Fibroblast of the aortic adventitia (primary cell): ENCODE measurements at places on chromosomes 7 and 10.

DNA sequence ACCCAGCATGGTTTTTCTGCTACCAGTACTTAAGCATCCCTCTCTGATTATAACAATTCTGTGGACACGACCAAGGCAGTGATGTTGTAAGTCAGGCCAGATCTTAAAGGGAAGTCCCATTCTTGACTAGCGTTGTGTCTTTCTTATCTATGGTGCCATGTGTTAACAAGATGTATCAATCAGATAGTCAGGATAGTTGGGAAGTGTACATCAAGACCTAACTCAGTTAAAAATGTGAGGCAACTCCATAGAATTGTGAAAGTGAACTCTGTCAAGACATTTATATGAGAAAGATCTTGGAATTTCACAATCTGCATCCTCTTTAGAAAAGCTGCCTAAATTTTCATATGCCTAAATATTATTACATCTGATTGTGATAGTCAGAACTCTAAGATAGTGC lies 341.7 kb upstream of the SEMA3D start:
- DNase-seq: peak; percentile 33

DNA sequence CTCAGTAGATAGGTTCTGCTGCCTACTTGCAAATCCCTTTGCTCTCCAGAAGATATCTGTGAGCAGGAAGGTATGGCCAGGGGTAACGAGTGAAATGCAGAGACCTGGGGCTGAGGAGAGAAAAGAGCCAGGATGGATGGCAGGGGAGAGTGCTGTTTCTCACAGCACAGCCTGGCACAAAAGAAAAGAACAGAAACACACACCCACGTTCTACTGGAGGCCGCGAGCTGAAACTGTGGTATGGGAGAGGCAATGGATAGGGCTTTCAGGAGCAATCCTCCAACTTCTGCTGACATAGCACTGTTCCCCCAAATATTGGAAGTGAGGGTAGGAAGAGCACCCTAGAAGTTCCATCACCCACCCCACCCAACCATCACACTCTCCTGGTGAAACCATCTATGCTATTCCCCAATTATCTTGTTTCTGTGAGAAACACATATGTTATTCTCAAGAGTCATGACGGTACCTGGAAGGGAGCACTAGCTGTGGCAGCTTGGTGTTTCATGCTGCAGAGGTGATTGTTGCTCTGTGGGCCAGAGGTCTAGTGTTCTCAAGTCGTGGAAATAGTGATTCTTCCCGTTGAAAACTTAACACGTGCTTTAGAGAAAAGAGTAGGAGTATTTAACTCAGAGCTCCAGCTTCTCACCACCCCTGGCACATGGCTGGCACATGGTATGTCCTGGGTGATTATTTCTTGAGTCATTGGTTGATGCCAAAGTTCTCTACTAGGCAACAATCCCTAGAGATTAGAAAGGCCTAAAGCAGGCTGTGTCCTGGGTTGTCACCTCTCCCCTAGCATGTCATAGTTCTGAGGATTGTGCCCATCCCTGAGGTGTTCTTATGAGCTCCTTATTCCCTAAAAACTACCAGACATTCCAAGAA lies 198.3 kb downstream of the PLXNA4 start:
- no peak for DNase-seq

- peak; percentile 52 for DNase-seq
Observed at GRCh38 chr10:93261961-93262610, 188.4 kb downstream of the CYP26A1 start.

- DNase-seq: no peak
Observed at GRCh38 chr10:126090443-126090842, 194.1 kb downstream of the FANK1 start.

DNA sequence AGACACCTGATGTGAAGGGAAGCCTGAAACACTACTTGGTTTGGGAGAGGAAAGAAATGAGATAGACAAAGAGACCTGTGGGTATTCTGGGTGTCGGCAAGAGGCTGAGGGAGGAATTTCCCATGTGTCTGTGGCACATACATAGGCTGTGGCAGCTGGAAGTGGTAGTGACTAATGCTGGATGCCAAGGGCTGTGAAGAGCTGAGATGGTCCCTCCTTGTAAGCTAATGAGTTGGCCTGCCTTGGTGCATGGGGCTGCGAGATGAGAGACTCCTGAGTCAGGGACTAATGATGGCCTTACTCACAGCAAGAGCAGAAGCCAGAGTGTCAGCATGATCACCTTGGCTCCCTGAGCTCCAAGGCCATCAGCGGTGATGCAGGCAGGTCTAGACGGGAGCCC lies 119.0 kb upstream of the EEPD1 start:
- DNase-seq: no peak

DNA sequence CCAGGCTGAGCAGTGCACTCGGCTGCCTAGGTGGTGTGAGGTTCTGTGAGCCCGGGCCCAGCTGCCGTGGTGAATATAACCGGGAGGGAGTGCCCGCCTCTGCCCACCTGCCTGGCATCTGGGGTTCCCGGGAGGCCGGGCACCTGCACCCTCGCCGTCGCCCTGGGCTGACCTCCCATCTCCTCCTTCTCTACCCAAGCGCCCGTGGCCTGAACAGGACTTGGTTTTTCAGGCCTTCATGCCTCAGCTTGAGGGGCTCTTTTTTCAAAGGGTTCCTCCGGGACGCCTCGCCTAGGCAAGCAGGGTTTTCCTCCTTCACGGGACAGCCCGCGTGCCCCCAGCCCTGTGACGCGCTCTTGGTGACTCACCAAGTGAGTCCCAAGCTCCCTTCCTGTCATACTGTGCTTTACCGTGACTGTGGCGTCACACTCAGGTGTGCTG lies 9.9 kb downstream of the INPP5A start:
- no peak for DNase-seq

DNA sequence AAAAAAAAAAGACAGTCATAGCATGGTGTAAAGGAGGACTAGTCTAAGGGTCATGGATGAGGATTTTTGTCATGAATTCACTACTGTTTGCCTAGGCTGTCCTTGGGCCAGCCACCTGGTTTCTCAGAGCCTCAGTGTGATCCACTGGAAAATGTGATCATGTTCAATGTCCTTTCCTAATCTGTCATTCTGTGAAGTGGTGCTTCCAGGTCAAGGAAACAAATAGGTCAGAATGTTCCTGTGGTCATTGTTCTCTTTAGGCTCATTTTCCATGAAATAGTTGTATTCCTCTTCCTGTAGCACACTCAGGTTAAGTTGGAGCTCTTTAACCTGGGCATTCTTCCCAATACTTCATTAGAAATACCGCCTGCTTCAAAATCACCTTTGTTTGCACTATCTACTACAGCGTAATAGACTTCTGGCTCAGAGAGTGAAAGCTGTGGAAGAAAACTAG lies 16.5 kb downstream of the CD36 start:
- no peak for DNase-seq

GRCh38 chr10:120765226-120765803 lies 85.8 kb upstream of the WDR11 start:
- DNase-seq: no peak

GRCh38 chr7:131321656-131322055 lies 6.0 kb upstream of the MKLN1 start:
- DNase-seq: no peak

DNA sequence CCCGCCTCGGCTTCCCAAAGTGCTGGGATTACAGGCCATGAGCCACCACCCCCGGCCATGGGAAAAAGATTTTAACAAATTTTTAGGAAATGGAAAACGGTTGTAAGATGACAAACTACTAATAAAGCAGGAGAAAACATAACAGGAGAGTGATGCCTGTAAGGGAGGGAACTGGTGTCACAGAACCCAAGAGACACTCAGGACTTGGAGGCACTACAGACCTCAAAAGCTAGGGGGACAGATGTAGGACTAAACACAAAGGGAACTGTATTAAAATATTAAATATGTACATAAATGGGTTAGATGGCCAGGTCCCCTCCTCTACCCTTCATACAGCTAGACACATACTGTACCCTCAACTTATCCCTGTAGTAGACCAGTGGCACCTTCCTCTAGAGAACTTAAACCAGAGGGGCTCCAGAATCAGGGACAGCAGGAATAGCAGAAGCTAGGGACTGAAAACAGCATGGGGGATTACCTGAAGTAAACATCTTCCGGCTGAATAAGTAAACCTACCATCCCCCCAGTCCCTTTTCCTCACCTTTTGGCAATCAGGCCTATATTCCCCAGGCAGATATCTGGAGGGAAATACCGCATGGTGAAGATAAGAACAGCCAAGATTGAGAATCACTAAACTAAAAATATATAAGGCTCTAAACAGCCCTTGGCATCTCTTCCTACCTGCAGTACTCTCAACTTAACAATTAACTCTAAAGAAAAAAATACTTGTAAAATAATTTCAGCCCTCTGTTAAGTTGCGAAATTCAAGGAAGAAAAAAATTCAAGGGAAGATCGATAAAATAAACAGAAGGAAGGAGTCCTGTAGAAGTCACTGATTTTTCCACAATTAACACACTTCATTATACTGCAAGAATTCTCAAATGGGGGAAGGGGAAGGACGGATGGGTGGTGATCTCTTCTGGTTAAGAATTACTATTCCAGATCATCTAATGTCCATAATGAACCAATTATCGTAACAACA lies 15.5 kb downstream of the TM9SF3 start:
- DNase-seq: no peak

- DNase-seq: no peak
Observed at GRCh38 chr7:129169171-129169671, 19.2 kb upstream of the SMO start.

- DNase-seq: no peak
Observed at GRCh38 chr10:124025152-124025551, 68.2 kb downstream of the CHST15 start.

DNA sequence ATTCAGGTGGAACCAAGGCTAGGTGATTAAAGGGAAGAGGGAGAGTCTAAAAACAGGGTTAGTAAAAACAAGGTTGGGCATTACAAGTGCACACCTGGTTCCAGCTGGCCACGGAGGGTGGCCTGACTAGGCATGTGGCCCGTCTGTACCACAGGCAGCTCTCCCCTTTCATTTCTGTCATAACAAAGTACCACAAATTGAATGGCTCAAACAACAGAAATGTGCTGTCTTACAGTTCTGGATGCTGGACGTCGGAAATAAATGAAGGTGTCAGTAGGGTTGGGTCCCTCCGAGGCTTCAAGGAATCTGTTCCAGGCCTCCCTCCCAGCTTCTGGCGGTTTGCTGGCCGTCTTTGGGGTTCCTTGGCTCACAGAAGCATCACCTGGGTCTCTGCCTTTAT lies 13.4 kb upstream of the WDR86 start:
- no peak for DNase-seq

DNA sequence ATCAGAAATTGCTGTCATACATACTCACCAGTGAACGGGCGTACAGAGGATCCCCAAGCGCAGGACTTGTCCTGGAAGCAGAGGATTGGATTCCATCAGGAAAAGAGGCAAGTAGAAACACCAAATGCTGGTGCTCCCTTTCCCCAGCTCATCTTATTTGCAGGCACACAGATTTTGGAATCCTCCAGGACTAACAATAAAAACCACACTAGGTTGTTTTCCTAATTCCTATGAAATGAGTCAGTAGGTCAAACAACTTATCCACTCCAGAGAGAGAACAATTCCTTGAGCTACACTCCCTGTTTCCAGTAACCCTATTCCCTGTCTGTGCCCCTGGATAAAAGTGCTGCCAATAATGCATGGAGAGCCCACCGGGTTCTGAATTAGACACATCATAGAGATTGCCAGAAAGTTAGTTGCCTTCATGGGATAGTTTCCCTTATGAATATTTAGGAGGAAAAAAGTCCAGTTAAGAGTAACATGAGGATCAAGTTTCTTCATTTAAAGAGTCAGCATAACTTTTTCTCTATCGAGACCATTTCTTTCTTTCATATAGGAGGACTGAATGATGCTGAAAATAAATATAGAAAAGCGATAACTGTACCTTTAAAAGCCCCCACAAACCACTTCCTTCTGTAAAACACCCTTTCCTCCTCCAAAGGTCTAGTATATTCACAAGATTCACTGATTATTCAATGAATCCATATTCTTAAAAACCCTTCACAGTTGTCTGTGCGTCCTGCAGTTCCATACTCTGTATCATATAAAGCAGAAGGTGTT lies 178.3 kb upstream of the KLF14 start:
- DNase-seq: peak; percentile 90

DNA sequence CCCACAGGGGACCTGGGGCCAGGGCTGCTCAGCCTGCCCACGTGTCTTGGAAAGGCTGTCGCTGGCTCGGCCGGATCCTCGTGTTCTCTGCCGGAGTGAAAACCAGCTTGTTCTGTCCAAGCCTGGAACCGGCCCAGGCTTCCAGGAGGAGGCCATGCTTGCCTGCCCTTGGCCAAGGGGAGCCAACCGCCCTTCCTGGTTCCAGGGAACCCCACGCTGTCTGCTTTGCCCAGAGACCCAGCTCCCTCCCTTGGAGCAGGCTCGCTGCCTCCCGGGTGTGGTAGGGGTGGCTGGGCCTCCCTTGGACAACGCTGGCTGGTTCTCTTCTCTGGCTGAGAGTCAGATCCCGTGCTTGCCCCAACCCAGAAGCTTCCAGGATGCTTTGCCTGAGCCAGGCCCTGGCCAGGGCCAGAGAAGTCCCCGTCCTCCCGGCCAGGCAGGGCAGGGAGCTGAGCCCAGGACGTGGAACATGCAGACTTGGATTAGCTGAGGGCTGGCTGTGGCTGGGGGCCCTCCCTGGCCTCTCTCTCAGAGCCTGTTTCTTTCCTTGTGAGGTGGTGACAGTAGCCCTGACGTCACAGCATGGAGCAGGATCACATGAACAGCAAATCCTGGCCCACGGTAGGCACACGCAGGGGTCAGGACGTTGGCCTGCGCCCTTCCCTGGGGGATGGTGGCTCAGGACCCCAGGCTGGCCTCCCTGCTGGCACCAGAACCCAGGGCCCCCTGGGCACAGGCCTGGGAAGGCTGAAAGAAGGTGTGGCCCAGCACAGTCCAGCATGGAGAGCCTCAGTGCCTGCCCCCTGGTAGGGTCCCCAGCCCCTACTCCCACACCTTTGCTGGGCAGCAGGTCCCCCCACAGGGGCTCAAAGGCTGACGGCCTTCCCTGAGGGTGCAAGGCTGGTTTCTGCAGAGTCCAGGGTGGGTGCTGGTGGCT lies 67.5 kb downstream of the PWWP2B start:
- peak; percentile 86 for DNase-seq
